ENCODE measurements at places on chromosomes 7 and 10.

DNA sequence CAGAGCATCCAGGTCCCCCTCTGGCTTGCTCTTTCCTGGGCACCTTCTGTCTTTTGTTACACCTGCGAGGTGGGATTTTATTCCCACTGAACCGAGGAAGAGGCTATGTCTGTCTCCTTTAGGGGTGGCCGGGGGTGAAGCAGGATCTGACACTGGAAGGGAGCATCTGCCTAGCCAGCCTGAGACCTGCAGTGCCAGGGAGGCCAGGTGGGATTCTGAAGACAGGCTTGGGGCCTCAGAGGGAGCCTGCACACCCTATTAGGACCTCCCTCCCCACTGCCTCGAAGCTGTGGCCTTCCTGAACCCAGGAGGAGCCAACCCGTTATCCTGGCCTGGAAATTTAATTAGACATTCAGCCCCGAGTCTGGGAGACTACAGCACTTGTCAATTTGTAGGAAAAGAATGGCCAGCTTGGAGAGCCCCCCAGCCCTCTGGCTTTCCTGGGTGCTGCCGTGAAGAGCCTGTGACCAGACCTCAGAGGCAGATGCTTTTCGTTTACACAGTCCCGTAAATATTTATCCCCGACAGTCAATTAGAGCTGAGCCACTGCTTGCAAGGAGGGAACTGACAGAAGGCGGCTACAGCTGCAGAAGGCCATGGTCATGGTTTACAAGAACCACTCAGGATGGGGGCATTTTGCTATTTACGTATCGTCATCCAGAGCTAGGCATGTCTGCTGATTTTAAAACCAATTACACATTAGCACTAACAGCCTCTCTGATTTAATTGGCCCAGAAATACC lies 19.7 kb downstream of the CHAT start:
- no peak for DNase-seq

DNA sequence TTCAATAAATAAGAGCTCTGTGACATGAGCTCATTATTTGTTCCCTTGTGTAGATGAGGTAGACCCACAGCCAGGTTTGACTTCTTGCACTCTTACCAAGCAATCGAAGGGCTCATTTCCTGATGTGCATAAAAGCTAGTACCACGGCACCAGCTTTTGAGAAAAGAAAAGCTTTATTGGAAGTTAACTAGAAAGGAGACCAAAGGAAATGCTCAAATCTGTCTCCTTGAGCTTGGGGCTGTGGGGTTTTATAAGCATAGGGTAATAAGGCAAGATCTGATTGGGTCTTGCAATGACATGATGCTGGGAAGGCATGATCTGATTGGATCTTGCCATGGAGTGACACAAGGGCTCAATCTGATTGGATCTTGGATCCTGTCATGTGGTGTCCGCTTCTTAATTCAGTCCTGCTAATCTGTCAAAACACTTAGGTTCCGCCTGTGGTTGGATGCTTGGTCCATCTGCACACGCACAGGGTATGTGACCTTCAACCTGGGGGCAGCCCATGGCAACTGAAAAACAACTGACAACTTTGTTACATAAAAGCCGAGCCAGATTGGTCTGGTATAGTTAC lies 47.8 kb upstream of the FRMD4A start:
- DNase-seq, result no peak

- DNase-seq, result no peak
These were observed 98.7 kb downstream of the ITIH5 start for GRCh38 chr10:7567911-7568620.

GRCh38 chr7:5657901-5658300 lies 123.6 kb downstream of the RNF216 start:
- no peak for DNase-seq

GRCh38 chr10:4843525-4844180 lies 17.6 kb downstream of the AKR1E2 start:
- DNase-seq, result no peak

- no peak for DNase-seq
These were observed 118.9 kb upstream of the THSD7A start for GRCh38 chr7:11950942-11951341.

DNA sequence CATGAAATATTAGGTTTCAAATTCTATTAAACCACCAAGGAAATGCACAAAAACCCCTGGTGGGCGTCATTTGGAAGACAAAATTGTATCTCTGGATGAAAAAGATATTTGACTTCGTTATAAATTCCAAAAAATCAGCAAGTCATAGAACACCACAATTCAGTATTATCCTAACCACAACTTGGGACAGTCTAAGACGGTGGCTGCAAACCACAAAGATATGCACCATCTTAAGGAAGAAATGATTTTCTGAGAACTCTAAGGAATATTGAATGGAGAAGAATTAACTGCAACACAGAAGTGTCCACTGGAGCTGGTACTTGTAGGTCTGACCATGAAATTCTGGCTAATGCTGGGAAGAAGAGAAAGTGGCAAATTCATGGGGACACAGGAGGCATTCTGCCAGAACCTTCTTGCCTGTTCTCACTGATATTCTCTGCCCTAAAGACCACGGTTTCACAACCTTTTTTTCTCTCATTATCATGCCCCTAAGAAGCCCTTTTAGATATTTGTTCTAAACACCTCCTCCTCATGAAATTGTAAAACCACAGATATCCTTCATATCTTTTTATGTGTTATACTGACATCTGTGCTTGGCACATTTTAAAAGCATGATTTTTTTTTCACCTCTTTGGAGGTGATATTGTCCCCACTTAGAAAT lies 92.9 kb downstream of the SFMBT2 start:
- DNase-seq, result no peak

DNA sequence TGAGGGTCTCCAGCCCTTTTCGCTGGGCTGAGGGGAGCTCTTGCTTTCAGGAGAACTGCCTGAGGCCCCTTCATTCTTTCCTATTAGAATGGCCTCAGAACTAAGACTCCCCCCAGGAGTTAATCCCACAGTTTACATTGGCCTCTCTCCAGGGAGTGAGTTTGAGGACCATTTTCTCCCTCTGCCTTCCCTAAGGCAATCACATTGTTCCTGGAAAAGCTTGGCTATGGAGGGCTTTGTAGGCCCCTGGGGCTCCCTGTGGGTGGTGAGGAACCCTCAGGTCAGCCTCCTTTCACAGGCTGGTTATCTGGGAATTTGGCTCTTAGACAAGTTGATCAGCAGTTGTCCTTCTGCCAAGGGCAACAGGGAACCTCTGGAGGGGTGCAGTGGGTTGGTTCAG lies 343.7 kb downstream of the RPS24 start:
- no peak for DNase-seq

- DNase-seq, result no peak
These were observed 24.8 kb upstream of the INPP5A start for GRCh38 chr10:132512693-132513345.

DNA sequence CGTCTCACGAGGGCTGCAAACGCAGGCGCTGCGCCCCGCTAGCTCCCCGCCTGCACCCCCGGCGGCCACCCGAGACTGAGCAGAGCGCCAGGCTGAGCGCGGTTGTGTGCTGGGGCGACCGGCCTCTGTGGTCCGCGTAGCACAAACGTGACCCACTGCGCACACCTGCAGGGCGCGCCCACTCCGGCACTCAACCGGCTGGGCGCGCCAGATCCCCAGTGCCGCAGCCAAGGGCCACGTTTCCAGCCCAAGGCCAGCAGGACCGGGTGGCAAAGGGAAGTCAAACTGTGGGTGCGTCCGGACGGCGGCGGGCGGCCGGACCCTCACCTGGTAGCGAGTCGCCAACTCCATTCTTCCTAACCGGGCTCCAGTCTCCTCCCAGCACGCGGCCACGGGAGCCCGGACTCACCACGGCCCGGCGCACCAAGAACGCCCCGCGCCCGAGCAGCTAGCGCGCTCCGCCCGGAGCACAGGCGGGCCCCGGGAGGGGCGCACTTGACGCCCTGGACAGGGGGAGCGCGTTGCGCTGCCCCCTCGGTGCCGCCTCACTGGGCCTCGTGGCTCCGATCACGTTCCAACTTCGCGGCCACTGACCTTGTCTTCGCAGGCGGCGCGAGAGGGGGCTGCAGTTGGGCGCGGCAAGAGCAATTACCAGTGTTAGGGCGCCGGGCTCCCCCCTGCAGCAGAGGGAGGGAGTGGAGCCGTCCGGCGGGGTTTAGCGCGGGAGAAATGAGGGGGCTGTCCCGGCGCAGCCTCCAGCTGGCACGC lies at the start of gene CDCA7L:
Gene CDCA7L (minus strand): TSS at position 446 of the 768 bp plus-strand sequence. CDS start 95 bp downstream, at position 351.
- DNase-seq, result peak; percentile 76

- no peak for DNase-seq
These were observed 90.0 kb downstream of the EGFR start for GRCh38 chr7:55108818-55109217.

DNA sequence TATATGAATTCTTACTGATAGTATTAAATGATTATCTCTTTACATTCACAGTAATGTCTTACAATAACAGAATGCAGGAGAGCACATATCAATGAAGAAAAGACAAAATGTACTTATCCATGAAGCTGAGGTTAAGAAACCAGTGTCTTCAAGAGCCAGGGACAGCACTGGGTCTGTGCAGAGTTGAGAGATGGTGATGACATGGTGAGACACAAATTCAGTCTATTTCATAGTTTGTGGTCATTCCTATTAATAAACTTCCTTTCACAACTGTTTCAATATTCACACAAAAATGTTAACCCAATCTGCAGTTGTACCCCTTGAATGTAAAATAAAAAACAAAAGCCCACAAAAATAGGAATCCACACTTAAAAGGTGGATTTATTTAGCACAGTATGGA lies 5.3 kb upstream of the MAGI2 start:
- no peak for DNase-seq

DNA sequence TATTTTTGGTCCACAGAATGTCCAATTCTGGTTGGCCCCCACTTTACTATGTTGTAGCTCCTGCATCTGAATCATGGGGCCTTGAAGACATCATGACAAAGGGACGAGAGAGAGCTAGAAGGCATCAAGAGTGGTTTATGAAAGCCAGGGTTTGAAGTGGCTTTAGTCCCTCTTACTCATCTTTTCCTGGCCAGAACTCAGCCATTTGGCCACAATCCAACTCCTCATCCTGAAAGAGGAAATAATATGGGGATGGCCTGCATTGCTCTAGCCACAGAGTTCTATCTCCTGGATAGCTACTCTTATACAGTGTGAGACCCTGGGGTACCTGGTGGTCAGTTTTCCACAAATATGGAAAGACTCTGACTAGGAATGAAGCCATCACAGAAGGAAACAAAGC lies 418.9 kb downstream of the XPNPEP1 start:
- DNase-seq, result no peak

- no peak for DNase-seq
These were observed 191.2 kb upstream of the MGMT start for GRCh38 chr10:129275886-129276285.

GRCh38 chr10:22611425-22612115 lies 102.8 kb downstream of the PIP4K2A start:
- DNase-seq, result no peak

GRCh38 chr7:155361947-155362346 lies 64.3 kb downstream of the INSIG1 start:
- peak; percentile 9 for DNase-seq

GRCh38 chr7:131045526-131045925 lies 282.1 kb upstream of the MKLN1 start:
- DNase-seq, result no peak

DNA sequence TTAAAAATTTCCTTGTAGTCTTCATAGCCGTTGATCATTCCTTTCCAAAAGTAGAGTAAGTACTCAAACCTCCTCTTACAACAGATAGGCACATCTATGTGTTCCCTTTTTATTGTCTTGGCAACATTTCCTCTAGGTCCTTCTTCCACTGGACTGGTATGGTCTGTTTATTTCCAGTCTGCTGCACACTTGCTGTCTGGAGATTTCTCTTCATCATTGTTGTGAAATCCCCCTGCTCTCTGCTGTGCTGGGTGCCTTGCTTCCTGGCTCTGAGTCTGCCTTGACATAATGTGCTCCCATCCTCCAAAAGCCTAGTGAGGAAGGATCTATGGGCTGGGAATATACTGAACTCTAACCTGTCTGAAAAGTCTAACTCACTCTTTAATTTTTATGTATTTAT lies 545.3 kb upstream of the VSTM2A start:
- DNase-seq, result no peak

GRCh38 chr7:13639396-13639795 lies 350.1 kb downstream of the ETV1 start:
- DNase-seq, result peak; percentile 9

- no peak for DNase-seq
These were observed 35.2 kb downstream of the FAM53B start for GRCh38 chr10:124708922-124709520.

DNA sequence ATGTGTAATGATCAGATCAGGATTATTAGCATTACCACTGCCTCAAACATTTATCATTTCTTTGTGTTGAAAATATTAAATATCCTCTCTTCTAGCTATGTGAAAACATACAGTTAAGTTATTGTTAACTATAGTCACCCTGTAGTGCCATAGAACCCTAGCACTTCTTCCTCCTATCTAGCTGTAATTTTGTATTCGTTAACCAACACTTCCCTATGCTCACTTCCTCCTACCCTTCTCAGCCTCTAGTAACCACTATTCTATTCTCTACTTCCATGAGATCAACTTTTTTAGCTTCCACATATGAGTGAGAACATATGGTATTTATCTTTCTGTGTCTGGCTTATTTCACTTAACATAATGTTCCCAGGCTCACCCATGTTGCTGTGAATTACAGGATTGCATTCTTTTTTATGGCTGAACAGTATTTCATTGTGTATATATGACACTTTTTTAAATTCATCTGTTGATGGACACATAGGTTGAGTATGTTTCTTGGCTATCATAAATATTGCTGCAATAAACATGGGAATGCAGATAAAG lies 132.7 kb upstream of the RHOBTB1 start:
- no peak for DNase-seq

DNA sequence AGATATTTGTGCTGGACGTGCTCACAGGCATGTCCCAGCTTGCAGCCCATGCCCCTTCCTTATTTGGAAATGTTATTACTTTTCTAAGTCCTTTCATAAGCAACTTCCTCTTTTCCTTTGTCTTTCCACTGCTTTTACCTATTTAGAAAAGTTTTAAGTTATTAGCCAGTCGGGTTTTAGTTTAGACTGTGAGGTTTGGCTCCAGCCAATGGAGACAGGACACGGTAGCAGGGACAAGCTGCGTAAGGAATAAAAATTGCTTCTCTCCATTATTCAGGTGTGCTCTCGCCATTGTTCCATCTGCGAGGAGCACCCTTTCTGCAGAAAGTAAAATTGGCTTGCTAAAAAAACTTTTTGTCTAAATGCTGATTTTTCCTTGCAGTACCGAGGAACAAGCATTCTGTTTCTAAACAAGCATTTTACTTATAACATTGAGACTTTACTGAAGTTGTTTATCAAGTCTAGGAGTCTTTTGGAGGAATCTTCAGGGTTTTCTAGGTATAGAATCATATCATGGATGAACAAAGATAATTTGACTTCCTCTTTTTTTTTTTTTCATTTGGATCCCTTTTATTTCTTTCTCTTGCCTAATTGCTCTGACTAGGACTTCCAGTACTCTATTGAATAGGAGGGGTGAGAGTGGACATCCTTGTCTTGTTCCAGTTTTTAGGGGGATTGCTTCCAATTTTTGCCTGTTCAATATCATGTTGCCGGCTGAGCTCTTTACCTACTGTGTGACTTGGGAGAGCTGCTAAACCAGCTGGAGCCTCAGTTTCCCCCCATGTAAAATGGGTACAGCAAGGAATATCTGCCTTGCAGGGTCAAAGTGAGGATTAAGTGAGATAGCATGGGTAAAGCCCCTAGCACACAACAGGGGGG lies 63.8 kb downstream of the ALOX5 start:
- DNase-seq, result no peak

GRCh38 chr7:101916041-101916800 lies 98.8 kb downstream of the CUX1 start:
- no peak for DNase-seq

GRCh38 chr10:68176797-68177196 lies 55.1 kb downstream of the ATOH7 start:
- no peak for DNase-seq

Data from left cardiac atrium (tissue), 4 donors.